ENCODE measurements at places on chromosomes 2 and 18.

- no peak for DNase-seq
Observed at GRCh38 chr18:34780856-34781255, 70.8 kb downstream of the DTNA start.

DNA sequence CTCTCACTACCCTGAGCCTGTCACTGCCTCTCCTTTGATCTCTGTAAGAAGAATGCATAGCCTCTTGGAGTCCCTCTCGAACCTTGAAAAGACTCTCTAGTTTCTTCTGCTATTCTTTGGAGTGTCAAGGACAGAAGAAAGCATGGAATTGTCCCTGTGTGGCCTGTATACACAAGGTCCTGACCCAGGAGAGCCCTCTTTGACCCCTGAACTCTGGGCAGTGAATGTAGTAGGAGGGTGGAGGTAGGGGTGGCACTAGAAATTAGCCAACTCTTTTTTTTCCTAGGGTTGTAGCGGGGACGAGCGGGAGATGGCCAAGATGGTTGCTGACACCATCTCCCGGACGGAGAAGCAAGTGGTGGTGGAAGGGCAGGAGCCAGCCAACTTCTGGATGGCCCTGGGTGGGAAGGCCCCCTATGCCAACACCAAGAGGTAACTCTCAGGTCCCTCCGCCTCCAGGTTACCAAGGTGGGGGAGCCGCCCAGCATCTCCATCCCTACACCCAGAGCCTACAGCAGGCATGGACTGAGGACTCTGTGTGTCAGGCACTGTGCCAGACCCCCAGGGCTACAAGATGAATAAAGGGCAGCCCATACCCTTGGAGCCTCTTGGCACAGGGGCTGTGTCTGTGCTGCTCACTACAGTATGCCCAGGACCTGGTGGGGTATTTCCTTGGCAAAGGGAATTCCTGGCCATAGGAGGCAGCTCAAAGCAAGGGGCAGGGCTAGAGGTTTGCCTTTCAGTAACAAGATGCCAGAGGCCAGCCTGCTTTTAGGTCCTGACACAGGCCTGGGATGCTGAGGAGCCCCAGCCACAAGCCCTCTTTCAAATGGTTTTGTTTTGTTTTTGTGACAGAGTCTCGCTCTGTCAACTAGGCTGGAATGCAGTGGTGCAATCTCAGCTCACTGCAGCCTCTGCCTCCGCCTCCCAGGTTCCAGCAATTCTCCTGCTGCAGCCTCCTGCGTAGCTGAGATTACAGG lies 16.4 kb downstream of the VIL1 start:
- no peak for DNase-seq

GRCh38 chr2:240401308-240401707 lies 34.2 kb upstream of the GPC1 start:
- DNase-seq = no peak

GRCh38 chr2:45745231-45745630 lies 93.8 kb downstream of the PRKCE start:
- no peak for DNase-seq

DNA sequence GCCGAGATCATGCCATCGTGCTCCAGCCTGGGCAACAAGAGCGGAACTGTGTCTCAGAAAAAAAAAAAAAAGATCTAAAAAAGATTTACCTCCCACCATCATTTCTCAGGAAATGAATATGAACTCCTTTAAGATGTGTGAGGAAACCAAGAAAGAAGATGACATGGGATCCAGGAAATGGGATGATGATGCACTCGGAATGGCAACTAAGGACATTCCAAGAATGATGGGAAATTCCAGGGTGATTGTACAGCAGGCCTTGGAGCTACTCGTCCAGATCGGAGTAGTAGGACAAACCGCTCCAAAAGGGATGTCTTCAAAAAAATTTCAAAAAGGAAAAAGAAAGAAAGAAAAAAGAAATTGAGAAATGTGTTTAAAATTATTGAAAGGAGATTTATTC lies 84.9 kb upstream of the PMAIP1 start:
- DNase-seq = no peak

DNA sequence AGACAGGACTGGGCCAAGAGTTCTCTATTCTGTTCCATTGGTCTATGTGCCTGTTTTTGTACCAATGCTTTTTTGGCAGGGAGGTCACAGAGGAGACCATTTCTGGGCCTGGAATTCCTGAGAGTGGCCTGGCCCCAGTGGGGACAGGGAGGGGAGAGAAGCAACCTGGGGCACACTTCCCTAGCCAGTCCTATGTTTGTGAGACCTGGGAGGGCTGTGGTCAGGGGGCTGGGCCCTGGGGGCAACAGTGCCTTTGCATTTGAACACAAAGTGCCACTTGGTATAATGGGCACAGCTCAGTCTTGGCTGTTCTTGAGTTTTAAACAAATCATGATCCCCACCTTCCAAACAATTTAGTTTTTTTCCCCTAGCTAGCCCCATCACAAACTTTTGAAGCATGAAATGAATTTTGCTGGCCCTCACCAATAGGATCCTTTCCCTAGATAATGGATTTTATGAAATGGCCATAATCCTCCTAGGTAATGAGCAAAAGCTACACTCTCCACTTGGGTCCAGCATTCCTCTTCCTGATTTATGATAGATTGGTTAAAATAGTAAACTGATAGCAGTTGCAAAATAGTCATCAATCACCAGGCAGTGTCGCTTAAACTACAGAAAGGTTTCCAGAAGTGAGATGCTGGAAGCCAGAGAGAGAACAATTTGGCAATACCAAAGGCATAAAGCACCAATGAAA lies 133.5 kb downstream of the GLI2 start:
- no peak for DNase-seq
